NCI-H1105 treated with DMSO at 0.1 percent for 48 hours (cell line): ENCODE measurements at places on chromosomes 5 and 9.
A peak's percentile ranks its signal among the peaks of the same experiment; 100 is the strongest.

- DNase-seq: no peak
These were observed 181.2 kb upstream of the PAPPA start for GRCh38 chr9:115972362-115972761.

DNA sequence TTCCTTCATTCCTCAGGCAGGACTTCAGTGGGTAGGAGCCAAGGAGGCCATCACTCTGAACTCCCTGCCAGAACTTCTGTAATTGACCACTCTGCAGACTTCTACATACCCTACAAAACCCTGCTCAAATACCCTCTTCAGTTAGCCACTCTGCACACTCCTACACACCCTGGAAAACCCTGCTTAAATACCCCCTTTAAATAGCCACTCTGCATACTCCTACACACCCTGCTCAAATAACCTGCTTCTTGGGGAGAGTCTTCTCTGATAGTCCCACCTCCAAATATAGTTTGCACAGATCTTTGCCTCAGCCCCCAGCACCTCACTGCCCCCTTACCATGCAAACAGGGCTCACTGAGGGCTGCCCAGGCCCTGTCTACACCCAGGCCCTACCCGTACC, 18.6 kb upstream of the CARD19 start:
- DNase-seq: no peak

GRCh38 chr5:58462623-58463230, 2.8 kb upstream of the PLK2 start:
- DNase-seq: peak; percentile 32

- no peak for DNase-seq
These were observed 37.6 kb upstream of the MAST4 start for GRCh38 chr5:66558560-66558959.

- no peak for DNase-seq
These were observed 59.0 kb downstream of the CDH10 start for GRCh38 chr5:24585751-24586150.
